RWPE1 (cell line): ENCODE measurements at places on chromosomes 2 and 18.

DNA sequence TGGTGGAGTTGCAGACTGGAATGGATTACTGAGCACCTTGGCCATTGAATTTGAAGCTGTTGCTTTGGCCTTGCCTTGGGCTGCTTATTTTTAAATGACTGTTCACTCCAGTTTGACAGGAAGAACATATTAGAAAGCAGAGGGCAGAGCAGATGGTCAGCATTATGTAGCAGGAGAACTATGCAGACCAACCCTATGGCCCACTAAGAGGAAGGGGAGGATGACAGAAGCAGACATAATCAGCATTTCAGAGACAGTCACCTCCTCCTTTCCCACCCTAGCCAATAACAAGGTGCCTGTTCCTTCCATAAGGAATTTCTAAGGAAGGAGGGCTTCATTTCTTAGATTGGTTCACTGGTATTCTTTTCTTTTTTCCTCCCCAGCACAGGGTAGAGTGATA is 2.4 kb downstream of the CHRNA1 start:
- DNase-seq, result no peak

GRCh38 chr2:239396881-239397681 is 3.7 kb downstream of the HDAC4 start:
- no peak for DNase-seq

- no peak for DNase-seq
Measured at GRCh38 chr2:45973426-45973825, 322.0 kb downstream of the PRKCE start.

- DNase-seq, result no peak
Measured at GRCh38 chr2:224576088-224576715, 9.0 kb downstream of the CUL3 start.

- peak; percentile 17 for DNase-seq
Measured at GRCh38 chr2:75375646-75376582, 176.6 kb upstream of the TACR1 start.

- no peak for DNase-seq
Measured at GRCh38 chr18:37182340-37183135, 353.6 kb downstream of the KIAA1328 start.

- peak; percentile 58 for DNase-seq
Measured at GRCh38 chr18:58520969-58521368, 107.9 kb downstream of the ALPK2 start.

DNA sequence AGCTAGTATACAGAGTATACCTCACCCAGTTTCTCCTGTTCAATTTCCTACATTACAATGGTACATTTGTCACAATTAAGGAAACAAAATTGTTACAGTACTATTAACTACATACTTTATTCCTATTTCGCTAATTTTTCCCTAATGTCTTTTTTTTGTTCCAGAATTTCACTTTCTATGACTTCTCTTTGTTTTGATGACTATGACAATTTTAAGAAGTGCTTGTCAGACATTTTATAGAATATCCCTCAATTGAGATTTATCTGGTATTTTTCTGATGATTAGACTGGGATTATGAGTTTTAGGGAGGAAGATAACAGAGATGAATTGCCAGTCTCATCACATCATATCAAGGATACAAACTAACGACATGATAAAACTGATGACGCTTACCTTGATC is 211.8 kb upstream of the STON1 start:
- DNase-seq, result no peak

DNA sequence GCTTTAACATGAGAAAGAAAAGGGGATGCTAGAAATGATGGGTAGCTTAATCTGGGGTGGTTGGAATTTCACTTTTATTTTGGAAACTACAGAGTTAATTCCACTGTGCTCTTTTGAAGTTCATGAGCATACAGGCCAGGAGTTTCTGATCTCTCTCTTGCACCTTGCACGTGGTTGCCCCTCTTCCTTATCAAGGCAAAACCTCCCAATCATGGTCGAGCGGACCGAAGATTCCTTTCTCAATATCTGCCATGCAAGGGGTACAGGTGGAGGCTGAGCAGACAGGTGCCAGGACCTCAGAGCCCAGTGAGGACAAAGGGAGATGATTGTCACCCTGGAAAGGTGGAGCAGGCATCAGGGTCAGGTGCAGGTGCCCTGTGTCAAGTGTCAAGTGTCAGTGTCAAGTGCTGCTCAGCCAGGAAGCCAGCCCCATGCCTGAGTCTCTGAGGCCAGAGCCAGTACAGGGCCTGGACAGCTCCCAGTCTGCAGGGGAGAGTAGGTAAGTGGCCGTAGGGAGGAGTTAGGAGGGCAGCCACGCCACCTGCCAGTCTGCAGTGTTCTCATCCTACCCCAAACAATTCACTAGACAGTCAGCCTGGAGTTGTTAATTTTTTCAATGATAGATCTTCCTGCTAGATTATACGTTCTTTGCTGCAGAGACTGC is 42.2 kb downstream of the LPIN1 start:
- DNase-seq, result no peak

GRCh38 chr2:61909116-61909515 is 3.6 kb downstream of the COMMD1 start:
- no peak for DNase-seq

- no peak for DNase-seq
Measured at GRCh38 chr18:8785855-8786482, 80.6 kb downstream of the MTCL1 start.

GRCh38 chr2:8440029-8440778 is 241.7 kb upstream of the ID2 start:
- no peak for DNase-seq

- peak; percentile 65 for DNase-seq
Measured at GRCh38 chr2:53104263-53104662, 663.3 kb upstream of the CHAC2 start.

DNA sequence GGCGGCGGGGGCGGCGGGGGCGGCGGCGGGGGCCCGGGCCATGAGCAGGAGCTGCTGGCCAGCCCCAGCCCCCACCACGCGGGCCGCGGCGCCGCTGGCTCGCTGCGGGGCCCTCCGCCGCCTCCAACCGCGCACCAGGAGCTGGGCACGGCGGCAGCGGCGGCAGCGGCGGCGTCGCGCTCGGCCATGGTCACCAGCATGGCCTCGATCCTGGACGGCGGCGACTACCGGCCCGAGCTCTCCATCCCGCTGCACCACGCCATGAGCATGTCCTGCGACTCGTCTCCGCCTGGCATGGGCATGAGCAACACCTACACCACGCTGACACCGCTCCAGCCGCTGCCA is 644 bp downstream of the ONECUT2 start:
- DNase-seq, result no peak

DNA sequence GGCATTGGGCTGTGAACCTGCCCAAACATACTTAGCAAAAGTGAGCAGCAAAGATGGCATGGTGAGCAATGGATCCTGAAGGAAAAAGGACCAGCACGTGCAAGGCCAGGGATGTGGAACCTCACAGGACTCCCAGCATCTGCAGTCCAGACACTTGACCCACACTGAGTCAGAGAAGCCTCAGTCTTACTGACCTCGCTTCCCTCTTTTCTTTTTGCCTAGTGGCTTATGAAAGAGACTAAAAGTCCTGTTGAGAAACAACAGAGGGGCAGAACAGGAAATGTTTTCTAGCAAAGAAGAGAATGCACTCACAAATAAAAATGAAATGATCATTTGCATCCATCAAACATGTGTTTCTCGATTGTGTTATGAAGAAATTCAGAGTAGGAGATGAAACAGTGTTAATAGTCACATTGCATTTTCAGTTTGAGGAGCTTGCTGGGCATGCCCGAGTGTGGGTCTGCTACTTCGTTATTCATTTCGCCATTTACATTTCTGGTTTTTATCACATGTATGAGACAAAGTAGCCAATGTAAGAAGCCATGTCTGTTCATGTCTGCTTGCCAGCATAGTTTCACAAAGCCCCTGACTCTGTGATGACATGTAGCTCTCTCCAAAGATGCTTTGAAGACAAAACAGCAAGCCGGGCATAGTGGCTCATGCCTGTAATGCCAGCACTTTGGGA is 118.4 kb downstream of the INO80D start:
- no peak for DNase-seq

- DNase-seq, result no peak
Measured at GRCh38 chr2:27024812-27025211, 8.0 kb upstream of the TMEM214 start.

DNA sequence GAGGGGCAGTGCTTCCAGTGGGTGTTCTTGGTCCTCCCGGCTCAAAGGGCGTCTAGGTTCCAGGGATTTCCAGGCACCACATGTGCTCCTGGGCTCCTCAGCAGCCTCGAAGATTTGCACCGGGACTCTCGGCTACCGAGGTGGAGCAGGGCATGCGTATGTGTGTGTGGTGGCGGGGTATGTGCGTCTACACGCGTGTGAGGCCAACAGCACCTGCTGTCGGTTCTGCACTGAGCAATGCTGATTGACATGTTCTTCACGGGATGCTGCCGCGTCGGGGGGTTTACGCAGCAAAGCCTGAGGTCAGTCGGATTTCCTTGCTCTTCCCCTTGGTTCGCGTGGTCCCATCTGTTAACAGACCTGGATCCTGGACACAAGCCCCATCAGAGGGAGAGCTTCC is 119.8 kb downstream of the NDUFA10 start:
- no peak for DNase-seq

GRCh38 chr2:163198007-163198406 is 359.4 kb upstream of the KCNH7 start:
- DNase-seq, result no peak

DNA sequence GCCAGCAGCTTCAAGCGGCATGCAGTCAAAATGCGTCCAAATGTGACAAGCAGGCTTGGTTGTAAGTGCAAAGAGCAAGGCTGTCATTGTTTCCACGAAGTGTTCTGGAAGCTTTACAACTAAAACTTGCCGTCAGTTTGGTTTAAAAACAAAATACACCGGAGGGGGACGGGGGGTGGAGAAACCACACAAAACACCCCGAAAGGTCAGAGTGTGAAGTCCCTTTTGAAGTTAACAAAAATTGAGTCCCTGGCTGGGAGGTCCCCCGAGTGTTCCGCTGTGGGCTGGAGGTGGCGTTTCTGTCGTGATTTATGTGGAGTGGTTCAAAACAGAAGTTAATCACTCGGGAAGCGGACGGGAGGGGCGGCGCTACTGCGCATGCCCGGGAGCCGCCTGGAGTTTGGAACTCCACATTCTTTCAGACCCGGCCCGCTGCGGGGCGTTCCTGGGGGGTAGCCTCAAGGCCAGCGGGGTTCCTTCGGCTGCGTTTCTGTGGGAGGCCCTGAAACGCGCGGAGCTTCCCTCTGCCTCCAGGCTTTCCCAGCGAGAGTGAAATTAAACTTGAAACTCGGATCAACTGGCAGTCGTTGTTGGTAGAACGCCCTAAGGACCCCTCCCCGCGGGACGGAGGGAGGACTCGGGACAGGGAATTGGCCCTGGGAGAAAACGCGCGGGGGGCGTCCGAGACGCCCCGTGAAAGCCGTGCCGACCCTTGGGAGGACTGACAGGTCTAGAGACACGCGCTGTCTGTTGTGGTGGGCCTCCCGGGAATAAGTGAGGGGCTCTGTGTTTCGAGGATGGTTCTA is 1.4 kb downstream of the TGIF1 start:
- DNase-seq, result peak; percentile 89

GRCh38 chr2:190682168-190682567 is 33.3 kb downstream of the NAB1 start:
- DNase-seq, result peak; percentile 13

GRCh38 chr2:119826370-119826961 is 66.7 kb downstream of the PTPN4 start:
- DNase-seq, result peak; percentile 42

DNA sequence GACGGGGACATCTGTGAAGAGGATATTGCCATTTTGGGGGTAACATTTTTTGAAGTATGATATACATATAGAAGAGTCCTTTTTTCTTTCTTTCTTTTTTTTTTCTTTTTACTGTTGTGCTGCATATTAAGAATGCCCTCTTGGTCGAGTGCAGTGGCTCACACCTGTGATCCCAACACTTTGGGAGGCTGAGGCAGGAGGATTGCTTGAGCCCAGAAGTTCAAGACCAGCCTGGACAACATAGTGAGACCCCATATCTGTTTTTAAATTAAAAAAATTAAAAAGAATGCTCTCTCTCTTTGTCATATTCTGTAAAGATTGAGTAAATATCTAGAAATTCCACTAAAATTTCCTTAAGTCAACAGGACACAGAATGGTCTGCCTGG is 3.6 kb downstream of the SH2D6 start:
- no peak for DNase-seq

- DNase-seq, result no peak
Measured at GRCh38 chr18:77131100-77131651, 1.4 kb downstream of the MBP start.

DNA sequence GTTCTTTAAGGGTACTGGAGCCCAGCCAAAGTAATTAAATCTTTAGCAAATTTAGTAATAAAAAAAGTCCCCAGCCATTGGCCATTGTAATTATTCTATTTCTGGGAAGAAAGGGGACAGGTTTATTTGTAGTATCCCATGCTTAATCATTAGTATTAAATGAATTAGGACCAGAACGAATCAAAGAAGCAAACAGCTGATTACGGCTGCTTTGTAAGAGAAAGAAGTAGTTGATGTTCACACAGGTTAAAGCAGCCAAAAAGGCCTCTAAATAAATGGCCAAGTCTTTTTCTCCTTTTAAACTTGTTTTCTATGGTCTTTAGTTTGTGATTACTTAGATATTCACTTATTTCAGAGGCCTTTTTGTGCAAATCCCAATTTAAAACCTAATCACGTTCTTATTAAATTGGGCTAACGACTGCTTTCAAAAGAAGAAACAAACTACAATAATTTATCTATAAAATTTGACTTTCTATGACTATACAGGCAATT is 48.6 kb upstream of the DNAH7 start:
- no peak for DNase-seq

DNA sequence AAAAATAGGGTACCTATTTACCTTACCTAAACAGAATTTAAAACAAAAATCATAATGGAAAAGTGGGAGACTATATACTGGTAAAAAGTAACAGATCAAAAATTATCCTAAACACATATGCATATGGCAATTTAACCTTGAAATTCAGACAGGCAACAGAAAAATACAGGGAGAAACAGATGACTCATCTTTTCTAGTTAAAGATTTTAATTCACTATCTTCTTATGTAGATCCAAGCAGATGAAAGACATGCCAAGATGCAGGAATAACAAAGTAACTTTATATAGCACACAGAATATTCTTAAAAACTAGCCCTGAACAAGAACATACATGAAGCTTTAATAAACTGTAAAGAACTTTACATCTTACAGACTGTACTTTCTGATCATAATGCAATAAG is 30.9 kb downstream of the PRPF40A start:
- no peak for DNase-seq

- peak; percentile 53 for DNase-seq
Measured at GRCh38 chr2:127049927-127050802, 56.8 kb downstream of the BIN1 start.

DNA sequence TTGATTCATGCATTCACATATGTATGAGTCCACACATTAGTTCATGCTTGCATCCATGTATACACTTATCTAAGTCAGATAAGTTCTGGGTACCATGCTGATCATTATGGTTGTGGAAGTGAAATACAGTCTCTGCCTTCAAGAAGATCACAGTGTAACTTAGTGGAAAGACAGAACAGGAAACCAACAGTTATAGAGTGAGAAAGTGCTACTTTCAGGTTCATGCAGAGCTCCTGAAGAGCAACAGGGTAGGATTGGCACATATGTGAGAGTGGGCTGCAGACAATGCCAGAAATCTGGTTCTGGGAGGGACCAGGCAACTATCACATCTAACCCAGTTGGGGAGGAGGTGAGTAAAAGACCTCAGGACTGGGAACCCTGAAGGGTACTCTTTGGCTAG is 35.4 kb upstream of the PGAP1 start:
- no peak for DNase-seq
